ENCODE measurements at places on chromosomes 2 and 18.

DNA sequence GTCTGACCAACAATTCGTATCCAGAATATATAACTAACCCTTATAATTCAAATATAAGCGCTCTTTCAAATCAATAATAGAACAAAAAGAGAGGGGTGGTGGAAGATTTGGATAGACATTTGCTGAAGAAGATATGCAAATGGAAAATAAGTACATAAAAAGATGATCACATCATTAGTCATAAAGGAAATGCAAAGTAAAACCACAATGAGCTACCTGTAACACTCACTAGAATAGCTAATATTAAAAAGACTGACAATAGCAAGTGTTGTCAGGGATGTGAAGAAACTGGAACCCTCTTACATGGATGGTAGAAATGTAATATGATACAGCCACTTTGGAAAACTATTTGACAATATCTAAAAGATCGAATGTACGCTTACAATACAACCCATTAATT lies 84.9 kb upstream of the MRPS9 start:
- DNase-seq: no peak

GRCh38 chr2:8462280-8462679 lies 219.6 kb upstream of the ID2 start:
- DNase-seq: no peak

- DNase-seq: no peak
Measured at GRCh38 chr2:12684471-12684936, 32.2 kb upstream of the TRIB2 start.

GRCh38 chr2:240628808-240629618 lies 3.7 kb downstream of the GPR35 start:
- DNase-seq: no peak

DNA sequence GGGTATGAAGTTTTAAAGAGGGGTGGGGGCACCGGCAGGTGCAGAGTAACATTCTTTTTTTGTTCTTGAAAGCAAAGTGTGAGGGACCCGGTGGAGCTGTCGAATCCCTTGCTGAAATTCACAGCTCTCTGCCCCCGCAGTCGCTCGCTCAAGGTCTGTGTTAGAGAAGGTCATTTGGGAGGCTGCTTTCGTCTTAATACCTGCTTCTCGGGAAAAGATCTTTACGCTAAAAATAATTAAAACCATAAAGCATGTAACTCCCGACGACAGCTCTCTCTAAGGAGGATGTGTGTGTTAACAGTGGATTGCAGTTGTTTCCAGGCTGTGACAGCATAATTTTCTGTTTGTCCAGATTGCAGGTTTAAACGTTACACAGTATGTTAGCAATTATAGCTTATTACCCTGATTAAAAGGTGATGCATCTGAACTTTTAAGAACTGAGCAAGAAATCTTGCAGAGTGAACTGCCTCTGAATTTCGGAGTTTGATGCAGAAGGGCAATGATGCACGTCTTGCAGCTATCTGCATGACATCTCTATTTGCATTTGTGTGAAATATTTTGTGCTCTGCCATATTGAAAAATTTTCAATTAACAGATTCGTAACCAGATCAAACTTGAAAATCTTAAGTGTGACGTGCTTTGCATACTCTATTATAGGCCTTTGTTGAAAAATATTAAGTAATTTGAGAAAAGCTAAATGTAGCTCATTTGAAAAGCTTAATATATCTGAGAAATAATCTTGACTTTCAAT lies 954 bp downstream of the RAPGEF4 start:
- no peak for DNase-seq
